NCI-H1105 treated with DMSO at 0.1 percent for 48 hours (cell line): ENCODE measurements at places on chromosomes 4 and X.

- DNase-seq: no peak
Measured at GRCh38 chr4:57344296-57344695, 234.1 kb upstream of the IGFBP7 start.

- peak; percentile 24 for DNase-seq
Measured at GRCh38 chr4:61201961-61202637, 2.0 kb downstream of the ADGRL3 start.

GRCh38 chrX:134202561-134202960, 34.4 kb upstream of the CCDC160 start:
- DNase-seq: no peak

GRCh38 chrX:118538386-118538785, 42.8 kb downstream of the DOCK11 start:
- DNase-seq: no peak

- DNase-seq: no peak
Measured at GRCh38 chr4:40940756-40941155, 191.0 kb downstream of the NSUN7 start.

DNA sequence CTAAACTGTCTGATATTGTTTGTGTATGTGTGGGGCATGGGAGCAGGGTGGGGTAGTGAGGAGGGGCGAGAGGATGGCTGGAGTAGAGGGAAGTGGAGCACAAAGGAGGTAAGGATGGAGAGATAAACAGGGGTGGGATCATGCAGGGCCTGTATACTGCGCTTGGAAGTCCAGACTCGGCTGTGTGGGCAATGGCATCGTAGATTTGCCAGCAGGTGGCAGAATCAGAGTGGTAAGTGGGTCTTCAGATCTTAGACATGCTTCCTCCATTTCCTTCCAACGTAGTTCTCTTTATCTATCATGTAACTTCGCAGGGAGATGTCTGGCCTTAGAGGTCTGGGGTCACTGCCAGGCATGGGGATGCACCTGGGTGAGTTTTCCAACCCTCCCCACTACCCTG, 155.5 kb downstream of the PDGFRA start:
- no peak for DNase-seq

GRCh38 chr4:39812500-39812899, 114.6 kb downstream of the UBE2K start:
- DNase-seq: no peak

- DNase-seq: peak; percentile 61
Measured at GRCh38 chr4:114599903-114600552, 1.4 kb downstream of the UGT8 start.

GRCh38 chr4:77201857-77202256, 44.9 kb downstream of the CCNG2 start:
- no peak for DNase-seq

DNA sequence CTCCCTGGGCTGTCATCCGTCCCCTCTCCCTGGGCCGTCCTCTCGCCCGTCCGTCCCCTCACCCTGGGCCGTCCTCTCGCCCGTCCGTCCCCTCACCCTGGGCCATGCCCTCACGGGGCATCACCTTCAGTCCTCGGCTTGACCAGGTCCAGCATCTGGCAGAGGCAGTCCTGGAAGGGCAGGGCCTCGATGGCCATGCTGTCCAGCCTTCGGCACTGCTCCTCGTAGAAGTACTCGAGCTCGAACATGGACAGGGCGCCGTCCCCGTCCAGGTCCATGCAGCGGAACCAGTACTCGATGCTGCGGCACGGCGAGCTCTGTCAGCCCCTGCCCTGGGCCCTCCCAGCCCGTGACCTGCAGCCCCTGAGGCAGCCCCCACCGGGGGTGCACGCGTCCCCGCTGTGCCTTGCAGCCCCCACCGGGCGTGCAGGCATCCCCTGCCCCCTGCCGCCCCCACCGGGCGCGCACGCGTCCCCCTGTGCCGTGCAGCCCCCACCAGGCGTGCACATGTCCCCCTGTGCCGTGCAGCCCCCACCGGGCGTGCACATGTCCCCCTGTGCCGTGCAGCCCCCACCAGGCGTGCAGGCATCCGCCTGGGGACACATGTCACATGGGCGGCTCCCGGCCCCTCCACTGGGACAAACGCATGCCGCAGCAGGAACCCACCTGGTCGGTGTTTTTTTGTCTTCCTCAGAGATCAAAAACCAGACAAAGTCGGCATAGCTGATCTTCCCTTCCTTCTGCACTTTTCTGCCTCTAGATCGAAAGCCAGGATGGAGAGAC, 22.2 kb upstream of the GTPBP6 start:
- DNase-seq: no peak
